ENCODE measurements at places on chromosomes 1 and 21.
A peak's percentile ranks its signal among the peaks of the same experiment; 100 is the strongest.

DNA sequence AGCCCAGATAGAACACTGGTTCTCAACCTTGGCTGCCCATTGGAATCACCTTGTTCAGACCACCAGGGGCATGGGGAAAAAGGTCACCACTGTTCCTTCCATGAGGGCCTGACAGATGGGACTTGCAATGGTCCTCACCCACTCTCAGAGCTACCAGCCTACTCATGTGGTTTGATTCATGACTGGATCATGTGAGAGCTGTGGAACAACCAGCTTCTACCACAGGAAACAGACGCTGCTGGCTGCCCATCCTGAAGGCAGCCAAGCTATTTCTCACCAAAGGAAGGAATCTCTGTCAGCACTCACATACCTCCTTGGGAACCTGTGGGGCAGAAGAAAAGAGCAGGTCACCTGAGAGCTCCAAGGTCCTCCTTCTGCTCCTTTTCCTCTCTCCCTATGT is 53.6 kb downstream of the CAPN8 start:
- DNase-seq, result no peak

GRCh38 chr1:55171694-55172093 is 43.5 kb downstream of the USP24 start:
- DNase-seq, result no peak

GRCh38 chr1:156157506-156157905 is 4.1 kb downstream of the SEMA4A start:
- no peak for DNase-seq

GRCh38 chr1:74681449-74681848 is 7.9 kb upstream of the ERICH3 start:
- no peak for DNase-seq

- no peak for DNase-seq
Measured at GRCh38 chr1:223417444-223417843, 24.2 kb downstream of the CCDC185 start.

- DNase-seq, result no peak
Measured at GRCh38 chr1:237482777-237483176, 407.9 kb downstream of the ZP4 start.

GRCh38 chr1:222716393-222716792 is 4.0 kb downstream of the BROX start:
- DNase-seq, result no peak

GRCh38 chr21:46326110-46326703 is 2.3 kb downstream of the PCNT start:
- DNase-seq, result no peak

DNA sequence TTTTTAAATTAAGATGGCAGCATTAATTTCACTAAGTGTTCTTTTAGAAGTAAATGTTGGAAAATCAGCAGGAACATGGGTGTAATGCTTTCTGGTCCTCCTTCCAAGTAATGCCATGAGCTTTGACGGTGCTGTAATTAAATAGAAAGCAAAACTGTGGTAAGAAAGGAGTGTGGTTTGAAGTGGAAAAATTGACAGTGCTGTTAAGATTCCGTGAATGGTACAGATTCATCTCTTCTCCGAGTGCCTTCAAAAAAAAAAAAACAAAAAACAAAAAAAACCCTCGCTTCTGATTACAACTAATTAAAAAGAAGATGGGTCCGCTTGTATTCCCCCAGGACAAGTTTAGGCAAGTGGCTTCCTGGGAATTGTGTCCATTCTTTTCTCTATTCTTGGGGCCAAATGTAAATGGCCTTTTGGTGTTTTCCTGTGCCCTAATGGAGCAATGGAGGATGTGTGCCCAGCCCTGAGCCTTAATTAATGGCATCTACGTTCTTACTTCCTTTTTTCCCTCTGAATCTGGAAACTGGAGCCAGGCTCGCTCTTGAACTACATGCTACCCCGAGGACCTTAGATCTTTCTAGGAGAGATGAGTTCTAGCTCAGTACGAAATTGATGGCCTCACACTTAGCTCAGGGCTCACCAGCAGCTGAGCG is 5.1 kb downstream of the LMO4 start:
- peak; percentile 7 for DNase-seq

DNA sequence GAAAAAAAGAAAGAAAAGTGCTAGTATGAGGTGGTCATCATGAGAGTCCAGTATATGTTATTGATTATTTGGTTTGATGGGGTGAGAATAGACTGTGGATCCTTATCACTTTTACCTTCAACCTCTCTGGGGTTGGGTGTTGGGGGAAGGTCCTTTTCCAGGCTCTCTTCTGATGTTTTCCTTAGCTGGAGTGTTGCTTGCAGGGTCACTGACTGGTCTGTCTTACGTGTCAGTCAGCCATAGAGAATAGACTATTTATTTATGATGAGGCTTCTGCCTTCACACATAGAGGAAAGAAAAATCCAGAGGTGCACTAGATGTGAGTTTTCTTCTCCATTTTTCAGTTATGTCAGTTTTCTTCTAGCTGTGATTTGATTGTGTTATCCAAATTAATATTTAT is 36.5 kb downstream of the MAP3K21 start:
- no peak for DNase-seq

GRCh38 chr1:85448358-85448757 is 16.6 kb downstream of the DDAH1 start:
- DNase-seq, result no peak

GRCh38 chr1:78375996-78376395 is 114.8 kb upstream of the PTGFR start:
- DNase-seq, result no peak

DNA sequence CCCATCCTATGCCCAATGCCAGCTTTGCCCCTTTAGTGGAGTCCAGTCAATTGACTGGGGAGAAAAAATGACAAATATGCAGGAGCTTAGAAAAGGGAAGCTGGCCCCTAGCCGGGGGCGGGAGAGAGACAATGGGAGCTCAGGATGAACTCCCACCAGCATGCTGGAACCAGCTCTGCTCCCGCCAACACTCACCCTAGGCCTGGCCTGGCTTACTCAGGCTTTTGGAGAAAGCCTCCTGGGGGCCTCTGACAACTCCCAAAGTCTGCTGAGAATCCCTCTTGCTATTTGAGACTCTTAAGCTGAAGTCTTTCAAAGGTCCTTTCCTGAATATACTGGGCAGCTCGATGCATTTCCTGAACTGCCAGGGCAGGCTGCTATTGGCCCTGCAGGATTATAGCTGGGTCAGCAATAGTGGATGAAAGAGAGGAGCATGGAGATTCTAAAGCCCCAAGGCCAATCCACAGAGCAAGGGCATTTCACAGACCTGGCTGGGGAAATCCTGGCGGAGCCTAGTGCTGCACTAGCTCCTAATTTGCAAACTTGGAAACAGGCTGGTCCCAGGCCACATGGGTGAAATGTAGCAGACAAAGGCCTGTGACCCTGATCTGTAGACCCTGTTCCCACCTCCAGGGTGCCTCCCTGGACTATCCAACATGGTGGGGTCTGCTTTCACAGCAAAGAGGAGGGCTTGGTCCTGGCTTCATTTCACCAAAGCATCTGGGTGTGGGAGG is 35.7 kb upstream of the CLSTN1 start:
- DNase-seq, result no peak

GRCh38 chr1:184768467-184768866 is 13.8 kb upstream of the EDEM3 start:
- no peak for DNase-seq

DNA sequence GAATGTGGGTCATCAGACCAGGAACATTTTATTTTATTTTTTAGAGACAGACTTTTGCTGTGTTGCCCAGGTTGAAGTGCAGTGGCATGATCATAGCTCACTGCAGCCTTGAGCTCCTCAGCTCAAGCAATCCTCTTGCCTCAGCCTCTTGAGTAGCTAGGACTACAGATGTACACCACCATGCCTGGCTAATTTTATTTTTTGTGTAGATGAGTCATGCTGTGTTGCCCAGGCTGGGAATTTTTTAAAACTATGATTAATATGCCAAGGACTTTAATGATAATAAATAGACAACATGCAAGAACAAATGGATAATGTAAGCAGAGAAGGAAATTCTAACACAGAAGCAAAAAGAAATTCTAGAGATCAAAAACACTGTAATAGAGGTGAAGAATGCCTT is 142.4 kb downstream of the AK5 start:
- DNase-seq, result no peak

- no peak for DNase-seq
Measured at GRCh38 chr21:35987475-35987874, 72.9 kb downstream of the SETD4 start.
